B cell (primary cell): ENCODE measurements at places on chromosomes 5 and 9. TPM values are rescaled to one million over a fixed set of nuclear protein-coding genes. Genes with fewer than 3 reads are reported as not detected.
A peak's percentile ranks its signal among the peaks of the same experiment; 100 is the strongest.

The SOHLH1 gene
- total RNA-seq: not detected in 2 replicates

DNA sequence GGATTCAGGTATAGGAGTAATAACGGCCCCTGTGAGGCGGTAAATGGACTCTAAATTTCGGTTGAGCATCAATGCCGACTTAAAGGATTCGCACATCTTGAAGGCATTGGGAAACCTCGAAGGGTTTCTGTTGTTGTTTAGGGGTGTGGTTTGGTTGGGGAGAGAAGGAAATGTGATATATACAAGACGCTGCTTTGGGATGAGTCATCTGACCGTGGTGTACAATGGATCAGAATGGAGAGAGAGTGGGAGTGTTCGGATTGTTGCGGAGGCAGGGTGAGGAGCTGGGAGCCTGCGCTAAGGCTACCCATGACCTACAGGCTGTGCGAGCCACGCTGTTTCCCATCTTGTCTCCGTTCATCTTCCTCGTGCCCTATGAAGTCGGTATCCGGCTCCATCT is 60.4 kb upstream of the ERCC6L2 start:
- no peak for DNase-seq

The SLC25A2 gene
- 3.4 and 3.6 TPM in 2 replicates for total RNA-seq

The BAAT gene
- not detected in 2 replicates for total RNA-seq

The RNF180 gene
- not detected in 2 replicates for total RNA-seq

The PCDHB16 gene
- not detected in 2 replicates for total RNA-seq

DNA sequence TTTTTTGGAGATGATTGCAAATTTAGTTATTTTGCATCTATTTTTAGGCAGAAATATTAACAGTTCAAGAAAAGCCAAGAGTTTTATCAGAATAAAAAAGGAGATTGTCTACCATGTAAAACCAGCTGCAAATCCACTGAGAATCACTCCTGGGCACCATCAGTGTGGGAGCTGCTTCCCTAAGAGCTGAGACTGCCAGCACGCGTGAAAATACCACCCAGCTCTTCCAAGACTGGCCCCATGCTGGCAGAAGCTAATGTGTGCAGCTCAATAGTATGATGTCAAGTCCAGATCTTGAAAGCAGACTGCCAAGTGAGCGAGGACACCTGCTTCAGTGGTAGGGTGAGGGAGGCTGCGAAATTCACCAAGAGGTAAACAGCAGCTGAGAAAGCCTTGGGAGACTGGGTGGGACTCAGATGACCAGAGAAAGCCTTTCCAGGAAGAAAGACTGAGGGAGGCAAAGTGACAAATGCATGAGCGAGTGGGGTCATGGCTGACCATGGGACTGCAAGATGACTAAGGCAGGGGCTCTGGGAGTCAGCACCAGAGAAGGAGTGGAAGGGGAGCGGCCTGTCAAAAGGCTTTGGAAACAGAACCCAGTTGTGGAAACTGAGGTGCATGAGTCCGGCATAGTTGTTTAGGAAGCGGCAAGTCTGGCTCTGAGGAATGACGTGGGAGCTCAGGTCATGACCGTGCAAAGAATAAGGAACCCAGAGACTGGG is 200.9 kb downstream of the GADD45G start:
- DNase-seq: no peak

The GLRX gene
- 44.6 and 50.0 TPM in 2 replicates for total RNA-seq

GRCh38 chr9:108703429-108703828 is 152.4 kb downstream of the ACTL7B start:
- DNase-seq: no peak

- DNase-seq: peak; percentile 38
Measured at GRCh38 chr5:78886341-78887230, 98.5 kb downstream of the ARSB start.

- DNase-seq: no peak
Measured at GRCh38 chr9:99606957-99607356, 214.7 kb upstream of the NR4A3 start.

DNA sequence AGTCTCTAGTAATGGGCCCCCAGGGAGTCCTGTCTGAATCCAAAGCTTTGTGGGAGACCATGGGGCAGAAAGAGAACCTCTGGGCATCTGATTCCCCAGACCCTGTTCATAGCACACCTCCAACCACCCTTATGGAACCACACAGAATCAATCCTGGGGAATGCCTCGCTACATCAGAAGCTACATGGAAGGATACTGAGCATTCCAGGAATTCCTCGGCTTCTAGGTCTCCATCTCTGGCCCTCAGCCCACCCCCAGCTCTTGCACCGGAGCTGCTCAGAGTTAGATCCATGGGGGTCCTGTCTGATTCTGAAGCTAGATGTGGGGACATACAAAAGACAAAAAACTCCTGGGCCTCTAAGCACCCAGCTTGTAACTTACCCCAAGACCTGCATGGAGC is 28.4 kb downstream of the VCP start:
- no peak for DNase-seq

- DNase-seq: no peak
Measured at GRCh38 chr5:180604271-180604670, 13.0 kb upstream of the SCGB3A1 start.

GRCh38 chr5:123369371-123369968 is 53.7 kb downstream of the CEP120 start:
- no peak for DNase-seq

DNA sequence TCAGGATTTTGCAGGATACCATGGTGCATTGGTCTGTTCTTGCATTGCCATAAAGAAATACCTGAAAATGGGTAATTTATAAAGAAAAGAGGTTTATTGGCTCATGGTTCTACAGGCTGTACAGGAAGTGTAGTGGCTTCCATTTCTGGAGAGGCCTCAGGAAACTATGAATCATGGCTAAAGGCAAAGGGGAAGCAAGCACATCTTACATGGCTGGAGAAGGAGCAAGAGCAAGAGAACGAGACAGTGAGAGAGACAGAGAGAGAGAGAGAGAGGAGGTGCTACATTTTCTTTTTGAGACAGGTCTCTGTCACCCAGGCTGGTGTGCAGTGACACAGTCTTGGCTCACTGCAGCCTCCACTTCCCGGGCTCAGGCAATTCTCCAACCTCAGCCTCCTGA is 43.9 kb downstream of the P4HA2 start:
- no peak for DNase-seq

GRCh38 chr5:124652514-124652819 is 94.0 kb downstream of the ZNF608 start:
- no peak for DNase-seq
